ENCODE measurements at places on chromosomes 12 and 14. TPM values are rescaled to one million over a fixed set of nuclear protein-coding genes. Genes with fewer than 3 reads are reported as not detected.

The ORAI1 gene
- 180 TPM for polyA plus RNA-seq

The TESPA1 gene
- 183 TPM for polyA plus RNA-seq

The CEP83 gene
- 4.7 TPM for polyA plus RNA-seq

GRCh38 chr14:78028471-78028870 lies 141.7 kb upstream of the NRXN3 start:
- DNase-seq: no peak

- DNase-seq: no peak
Measured at GRCh38 chr12:55499231-55499630, 7.1 kb downstream of the OR6C68 start.

DNA sequence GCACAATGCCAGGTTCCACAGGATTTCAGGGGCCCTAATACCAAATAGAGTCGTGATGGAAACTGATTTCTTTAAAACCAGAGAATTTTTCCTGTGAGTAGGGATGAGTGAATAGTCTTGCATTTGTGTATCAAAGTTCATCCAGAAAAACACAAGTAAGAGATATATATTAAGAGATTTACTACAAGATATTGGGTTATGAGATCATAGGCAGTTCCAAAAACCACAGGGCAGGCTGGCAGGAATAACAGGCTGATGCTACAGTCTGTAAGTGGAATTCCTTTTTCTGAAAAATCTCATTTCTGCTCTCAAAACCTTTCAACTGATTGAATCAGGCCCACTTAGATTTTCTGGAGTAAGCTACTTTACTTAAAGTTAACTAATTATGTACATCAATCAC lies 1756.2 kb upstream of the SEL1L start:
- no peak for DNase-seq

- no peak for DNase-seq
Measured at GRCh38 chr14:52902971-52903619, 47.8 kb downstream of the FERMT2 start.

DNA sequence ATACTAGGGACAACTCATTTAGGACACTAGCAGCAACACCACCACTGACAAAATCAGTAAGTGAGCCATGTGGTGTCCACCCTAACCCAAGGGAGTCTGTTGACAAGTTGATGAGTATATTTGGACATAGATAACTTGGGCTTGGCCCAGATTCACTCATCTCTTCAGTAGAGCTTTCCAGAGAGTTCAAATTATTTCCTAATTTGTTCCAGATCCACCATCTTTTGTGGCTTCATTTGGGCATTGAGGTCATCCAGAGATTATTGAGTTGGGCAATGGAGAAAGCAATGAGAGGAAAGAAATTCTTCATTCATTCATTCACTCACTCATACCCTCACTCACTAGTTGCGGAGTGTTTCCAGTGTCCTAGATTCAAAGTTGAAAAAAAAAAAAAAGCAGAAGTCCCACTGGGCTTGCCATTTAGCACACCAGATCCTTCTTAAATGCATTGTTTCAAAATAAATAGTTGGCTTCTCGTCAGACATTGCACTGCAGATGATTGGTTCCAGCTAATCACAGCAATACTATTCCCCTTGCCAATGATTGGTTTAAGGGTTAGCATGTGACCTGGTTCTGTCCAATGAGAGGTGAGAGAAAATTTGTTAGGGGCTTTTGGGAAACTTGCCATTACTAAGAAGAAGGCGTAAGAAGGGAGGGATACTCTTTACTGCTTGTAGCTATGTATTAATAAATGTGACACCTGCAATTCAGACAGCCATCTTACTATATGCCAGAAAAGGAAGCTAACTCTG lies 31.8 kb upstream of the WSCD2 start:
- no peak for DNase-seq

Data from naive thymus-derived CD4-positive, alpha-beta T cell (primary cell).